ENCODE measurements at places on chromosomes 16 and 17.

- no peak for DNase-seq
These were observed 20.7 kb downstream of the DRC3 start for GRCh38 chr17:17993366-17993765.

DNA sequence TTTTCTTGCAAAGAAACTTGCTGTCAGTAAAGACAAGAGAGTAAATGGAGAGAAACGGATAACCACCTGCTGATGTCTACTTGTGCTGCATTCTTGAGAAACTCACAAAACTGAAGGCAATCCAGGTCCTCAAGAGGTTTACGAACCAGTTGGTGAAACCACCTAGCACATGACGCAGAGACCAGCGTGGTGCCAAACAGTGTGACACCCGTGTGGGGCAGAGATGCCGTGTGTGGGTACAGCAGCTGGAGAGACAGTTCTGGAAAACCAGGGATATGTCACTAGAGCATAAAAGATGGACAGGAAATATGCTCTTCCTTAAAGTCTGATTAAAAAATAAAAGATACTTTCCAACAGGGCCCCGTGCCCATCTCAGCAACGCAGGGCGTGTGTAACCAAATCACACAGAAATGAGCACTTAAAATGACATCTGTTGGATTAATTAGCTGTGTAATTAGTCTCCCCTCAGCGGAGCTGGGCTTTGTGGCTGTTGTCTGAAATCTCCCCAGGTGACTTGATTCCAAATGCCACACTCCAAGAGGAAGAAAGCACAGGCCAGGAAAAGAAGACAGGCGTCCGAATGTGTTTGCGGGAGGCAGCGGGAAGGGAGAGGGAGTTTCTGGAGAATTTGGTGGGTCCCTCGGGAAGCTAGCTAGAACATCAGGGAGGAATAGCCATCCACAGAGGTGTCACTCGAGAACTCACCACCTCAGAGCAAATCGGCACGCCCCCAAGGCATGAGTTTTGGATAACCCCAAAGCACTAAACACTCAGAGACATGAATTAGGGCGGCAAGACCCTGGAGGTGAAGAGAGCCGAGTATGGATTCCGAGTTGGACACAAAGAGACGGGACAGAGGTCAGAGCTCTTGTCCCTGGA lies 109.8 kb downstream of the ZFHX3 start:
- no peak for DNase-seq

DNA sequence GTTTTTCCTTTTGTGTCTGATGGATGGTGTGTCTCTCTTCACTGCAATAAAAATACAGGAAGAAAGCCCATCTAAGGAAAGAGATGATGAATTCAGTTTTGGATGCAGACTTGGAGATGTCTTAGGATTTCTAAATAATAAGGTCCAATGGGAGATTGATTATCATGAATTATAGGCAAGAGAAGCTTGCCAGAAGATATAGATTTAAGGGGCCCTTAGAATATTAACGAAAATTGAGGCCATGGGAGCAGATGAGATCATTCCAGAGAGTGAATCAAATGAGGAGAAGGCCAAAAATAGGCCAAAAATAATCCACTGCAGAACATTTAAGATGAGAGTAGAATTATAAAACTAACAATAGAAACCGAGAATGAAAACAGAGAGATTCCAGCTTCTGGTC lies 63.1 kb downstream of the KCNJ2 start:
- DNase-seq = no peak

- DNase-seq = no peak
These were observed 8.9 kb downstream of the LDAF1 start for GRCh38 chr16:21167360-21167759.

DNA sequence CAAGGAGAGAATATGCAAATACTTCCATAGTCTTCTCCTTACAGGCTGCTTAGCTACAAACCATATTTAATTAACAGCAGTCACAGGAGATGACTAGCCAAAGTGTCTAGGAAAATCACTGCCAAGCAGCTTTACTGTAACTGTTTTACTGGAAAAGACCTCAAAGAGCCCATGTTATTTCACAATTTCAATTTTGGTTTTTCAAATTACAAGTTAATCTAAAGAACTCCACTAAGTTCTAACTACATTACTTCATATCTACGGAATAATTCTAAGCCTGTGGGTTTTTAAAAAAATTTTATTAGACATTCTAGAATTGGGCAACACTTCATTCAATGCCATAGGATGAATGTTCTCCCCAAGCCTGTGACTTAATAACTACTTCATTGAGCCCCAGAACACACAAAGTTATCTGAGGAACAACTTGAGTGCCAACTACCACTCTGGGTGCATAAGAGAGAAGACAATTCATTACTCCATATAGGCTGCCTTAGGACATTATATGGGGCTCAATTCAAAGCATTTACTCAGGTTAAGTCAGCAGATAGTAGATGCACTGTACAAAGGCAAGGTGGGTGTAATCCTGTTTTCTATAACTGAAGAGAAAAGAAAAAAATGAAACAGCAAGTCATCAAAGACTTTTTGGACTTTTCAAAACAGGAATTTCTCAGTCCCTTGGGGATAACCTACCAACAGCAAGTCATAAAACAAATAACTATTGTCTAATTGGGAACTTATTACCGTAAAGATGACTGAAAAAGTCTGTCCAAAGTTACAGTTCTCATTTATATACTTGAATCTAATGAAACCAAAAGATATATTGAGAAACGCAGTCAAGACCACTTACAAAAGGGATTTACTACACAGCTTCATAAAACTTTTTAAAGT lies 33.0 kb downstream of the STAT3 start:
- DNase-seq = no peak

- no peak for DNase-seq
These were observed 33.9 kb downstream of the AHSP start for GRCh38 chr16:31561426-31562233.

DNA sequence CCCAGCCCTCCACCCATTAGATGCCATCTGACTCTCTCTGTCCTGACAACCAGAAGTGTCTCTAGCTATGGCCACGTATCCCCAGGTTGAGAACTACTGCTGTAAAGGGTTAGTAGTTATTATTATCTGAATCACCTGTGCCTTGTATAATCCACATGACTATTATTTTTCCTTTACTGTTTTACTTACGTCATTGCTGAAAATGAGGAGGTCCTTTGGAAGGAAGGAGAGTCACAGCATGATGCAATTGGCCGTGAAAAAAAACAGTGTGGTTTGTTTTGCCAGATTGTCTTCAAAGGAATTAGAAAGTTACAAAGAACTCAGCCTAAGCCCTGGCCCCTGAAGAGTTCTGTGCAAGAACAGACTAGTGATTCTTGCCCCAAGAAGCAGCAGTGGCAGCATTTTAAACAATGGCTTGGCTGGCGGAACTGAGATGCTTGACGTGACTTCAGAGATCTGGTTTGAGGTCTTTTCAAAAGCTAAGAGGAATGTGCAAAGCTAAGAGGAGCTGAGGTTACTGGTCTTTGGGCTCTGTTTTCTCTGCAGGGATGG lies 413.3 kb upstream of the EEF2KMT start:
- no peak for DNase-seq

GRCh38 chr16:13351601-13352217 lies 450.3 kb downstream of the SHISA9 start:
- DNase-seq = peak; percentile 36

DNA sequence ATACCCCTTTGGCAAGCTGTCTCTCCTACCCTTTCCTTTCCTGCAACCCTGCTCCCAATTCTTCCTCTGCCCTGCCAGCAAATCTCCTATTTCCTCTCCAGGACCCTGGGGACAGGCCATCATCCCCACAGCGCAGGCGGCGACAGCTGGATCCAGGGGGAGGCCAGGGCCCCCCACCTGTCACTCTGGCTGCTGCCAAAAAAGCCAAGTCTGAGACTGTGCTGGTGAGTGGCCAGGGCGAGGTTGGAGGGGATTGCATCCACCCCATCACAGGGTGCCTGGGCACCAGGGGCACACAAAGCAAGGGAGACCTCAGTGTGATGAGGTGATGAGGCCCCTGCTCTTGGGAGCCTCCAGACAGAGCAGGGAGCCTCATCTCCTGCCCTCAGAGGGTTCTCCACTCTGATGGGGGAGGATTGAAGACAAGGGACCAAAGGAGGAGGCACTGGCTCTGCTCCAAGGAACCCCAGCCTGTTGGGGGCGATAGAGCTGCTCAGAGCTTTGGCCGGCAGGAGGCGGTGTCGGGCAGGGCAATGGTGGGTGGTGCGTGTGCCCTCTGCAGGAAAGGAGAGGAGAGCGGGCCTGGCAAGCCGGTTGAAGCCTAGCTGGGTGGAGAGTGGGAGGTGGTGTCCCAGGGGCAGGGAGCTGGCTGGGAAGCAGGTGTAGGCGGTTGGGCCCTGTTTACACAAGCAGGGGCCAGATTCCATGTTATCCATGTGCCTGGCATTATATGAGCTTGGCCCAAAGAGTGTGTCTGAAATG lies 15.6 kb upstream of the PDK2 start:
- no peak for DNase-seq

GRCh38 chr17:80117491-80118401 lies 16.4 kb downstream of the GAA start:
- no peak for DNase-seq

DNA sequence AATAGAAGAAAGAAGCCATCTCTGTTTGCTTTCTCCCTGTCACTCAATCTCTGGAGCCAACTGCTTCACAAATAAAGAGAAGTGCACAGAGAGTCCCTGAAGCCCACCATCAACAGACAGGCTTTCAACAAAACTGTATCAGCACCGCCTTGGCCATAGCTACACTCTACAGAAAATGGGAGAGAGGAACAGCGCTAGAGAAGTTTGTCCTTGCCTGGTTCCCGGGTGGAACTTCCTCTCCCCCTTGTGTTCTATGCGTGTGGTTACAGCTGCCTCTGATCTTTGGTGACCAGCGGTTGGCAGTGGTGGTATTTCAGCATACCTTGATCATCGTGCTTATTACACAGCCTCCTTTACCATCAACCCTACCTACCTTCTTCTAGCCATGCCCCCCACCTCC lies 91.4 kb upstream of the CCL2 start:
- no peak for DNase-seq

DNA sequence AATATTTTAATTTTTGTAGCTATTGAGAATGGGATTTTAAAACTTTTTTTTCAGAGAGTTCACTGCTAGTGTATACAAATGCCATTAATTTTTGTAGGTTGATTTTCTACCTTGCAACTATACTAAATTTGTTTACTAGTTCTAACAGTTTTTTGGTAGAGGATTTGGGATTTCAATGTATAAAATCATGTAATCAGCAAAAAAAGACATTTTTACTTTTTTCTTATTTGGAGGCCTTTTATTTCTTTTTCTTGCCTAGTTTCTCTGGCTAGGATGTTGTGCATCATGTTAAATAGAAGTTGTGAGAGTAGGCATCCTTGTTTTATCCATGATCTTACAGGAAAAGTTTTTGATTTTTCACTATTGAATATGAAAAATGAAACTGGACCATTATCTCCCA lies 602.9 kb upstream of the KIF2B start:
- no peak for DNase-seq

DNA sequence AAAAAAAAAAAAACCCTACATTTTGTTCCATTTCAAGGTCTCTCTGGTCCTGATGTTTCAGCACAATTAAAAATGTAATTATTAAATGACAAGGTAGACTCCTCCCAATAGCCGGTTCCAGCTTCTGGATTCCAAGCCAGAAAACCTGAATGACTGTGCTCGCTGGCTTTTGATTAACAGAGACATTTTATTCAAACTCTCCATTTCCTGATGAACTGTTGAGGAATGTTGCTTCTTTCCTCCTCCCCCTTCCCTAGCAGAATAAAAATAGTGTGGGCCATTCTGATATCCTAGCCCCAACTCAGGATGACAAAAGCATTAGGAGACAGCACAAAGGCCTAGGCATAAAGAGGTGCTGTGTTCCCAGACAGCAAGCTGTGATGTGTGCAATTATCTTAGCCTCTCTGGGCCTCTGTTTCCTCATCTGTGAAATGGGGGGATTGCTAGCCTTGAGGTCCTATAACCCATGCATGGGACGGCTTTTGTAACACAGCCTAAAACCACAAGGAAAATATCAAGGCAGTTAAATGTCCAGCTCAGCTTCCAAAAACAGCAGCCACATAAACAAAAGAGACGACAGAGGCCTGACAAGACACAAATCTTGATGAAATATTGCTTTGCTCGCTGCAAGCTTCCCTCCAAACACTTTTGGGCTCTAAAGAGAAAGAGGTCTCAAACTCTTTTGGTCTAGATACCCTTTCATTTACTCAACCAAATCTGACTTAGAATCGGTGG lies 127.2 kb upstream of the RCVRN start:
- DNase-seq = no peak

DNA sequence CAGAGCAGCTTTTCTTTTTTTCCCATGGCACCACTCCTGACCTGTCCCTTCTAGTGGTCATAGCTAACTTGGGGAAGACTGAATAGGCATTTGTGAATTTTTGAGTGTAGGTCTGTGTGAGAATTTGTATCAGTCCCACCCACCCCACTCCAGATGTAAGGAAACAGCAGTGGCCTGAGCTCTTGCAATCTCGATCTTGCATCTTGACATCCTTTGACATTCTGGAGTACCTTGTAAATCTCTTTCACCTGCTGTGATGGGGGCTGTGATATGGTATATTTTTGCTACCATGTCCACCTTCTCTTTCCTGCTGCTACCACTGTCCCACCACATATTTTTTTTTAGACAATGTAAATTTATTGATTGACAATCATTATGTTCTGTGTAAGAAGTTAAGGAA lies 289.3 kb downstream of the MAP2K6 start:
- no peak for DNase-seq

DNA sequence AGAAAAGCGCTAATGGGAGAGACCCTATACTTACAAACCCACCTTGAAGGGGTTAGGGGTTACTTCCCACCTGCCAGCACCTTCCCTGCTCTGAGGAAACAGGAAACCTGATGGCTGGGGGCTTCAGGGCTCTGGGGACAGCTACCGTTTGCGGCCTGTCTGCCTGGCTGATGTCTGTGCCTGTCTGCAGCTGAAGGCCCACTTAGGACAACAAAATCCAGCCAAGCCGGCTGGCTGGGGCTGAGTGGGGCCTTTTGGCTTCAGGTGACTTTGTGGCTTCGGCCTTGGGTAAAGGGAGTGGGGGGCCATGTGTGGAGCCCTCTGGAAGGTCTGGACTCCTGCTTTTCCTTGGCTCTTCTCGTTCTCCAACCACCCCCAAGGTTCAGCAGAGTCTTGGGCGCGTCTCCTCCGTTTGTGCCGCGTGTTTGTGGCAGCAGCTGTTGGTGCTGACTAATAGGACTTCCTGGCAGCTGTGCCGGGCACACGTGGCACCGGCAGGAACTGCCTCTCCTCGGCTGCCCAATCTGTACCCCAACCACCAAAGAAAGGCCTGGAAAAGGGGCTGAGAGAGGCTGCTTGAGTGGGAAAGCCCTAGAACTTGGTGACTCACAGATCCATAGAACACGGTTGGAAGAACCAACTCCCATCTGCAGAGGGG lies 186.7 kb downstream of the MSI2 start:
- peak; percentile 20 for DNase-seq

GRCh38 chr16:69105501-69106361 lies at the start of gene HAS3:
TSS of gene HAS3 (plus strand) at chr16:69105653. CDS start at chr16:69109396, 3,743 bp downstream.
- DNase-seq = peak; percentile 59

DNA sequence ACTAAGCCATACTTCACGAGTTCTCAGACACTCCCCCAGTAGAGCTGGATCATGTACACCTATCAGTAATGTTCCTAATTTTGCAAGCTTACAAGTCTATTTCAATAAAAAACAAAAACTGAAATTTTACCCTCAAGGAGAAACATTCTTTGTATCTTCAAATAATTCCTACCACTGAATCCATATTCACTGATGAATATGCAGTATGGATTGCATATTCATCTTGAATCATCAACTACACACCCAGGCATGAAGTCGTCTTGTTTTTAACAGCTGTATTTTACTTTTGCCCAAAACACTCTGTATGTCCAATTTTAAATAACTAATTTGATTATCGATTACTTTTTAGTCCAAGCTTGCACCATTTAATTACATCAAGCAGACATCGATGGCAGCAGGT lies 31.8 kb downstream of the ZDHHC7 start:
- DNase-seq = no peak

Measured in NCI-H1092 (cell line).